Right lobe of liver (tissue), 6 donors: ENCODE measurements at places on chromosomes 11 and 22. TPM values are rescaled to one million over a fixed set of nuclear protein-coding genes. Genes with fewer than 3 reads are reported as not detected.

DNA sequence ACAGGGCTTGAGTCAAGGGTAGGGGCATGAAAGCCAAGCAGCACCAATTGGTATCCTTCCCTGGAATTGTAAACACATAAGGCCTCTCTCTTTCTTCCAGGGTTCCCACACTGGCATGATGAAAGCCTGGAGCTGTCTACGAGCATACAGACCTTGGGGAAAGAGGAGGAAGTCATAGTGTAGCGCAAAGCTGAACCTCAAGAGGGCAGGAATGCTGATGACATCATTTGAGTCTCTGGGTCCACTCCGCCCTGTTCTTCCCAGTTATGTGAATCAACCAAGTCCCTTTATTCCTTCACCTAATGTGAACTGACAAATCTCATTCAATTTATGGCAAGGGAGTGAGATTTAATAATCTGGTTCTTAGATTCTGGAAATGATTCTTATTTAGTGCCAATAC lies 266.4 kb upstream of the NCAM1 start:
- no peaks in the 10 kb centered on the region for H3K27me3 ChIP-seq
- no peak for DNase-seq
- H3K4me3 ChIP-seq, result no peak overlapping the region
- no peaks in the 10 kb centered on the region for H3K4me1 ChIP-seq
- H3K36me3 ChIP-seq, result no peaks in the 10 kb centered on the region
- no peak overlapping the region for H3K27ac ChIP-seq

The PTPRCAP gene
- 2.5 TPM for total RNA-seq

DNA sequence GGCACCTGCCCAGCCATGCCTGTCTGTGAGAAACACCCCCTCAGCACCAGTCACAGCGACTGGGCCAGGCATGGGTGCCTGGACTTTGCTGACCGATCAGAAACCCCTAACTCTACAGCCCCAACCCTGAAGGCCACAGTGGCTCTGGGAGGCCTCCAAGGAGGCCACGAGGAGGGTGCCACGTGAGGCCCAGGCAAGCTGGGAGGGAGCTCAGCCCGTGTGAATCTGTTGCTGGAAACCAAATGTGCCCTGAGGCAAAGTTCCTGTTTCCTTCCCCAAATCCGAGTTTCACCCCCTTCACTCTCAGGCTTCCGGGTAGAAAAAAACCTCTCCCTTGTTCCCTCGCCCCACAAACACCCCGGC lies 1.3 kb downstream of the UNC93B1 start:
- no peaks in the 10 kb centered on the region for H3K36me3 ChIP-seq
- no peak for DNase-seq
- peaks cover 4% of the 10 kb centered on the region for H3K4me1 ChIP-seq
- H3K4me3 ChIP-seq, result no peak overlapping the region

GRCh38 chr22:38173641-38173906 lies 8.1 kb downstream of the PLA2G6 start:
- no peak overlapping the region for H3K27ac ChIP-seq
- H3K4me1 ChIP-seq, result no peaks in the 10 kb centered on the region
- H3K27me3 ChIP-seq, result no peaks in the 10 kb centered on the region
- no peak for DNase-seq

The SYT8 gene
- total RNA-seq, result not detected
